Mesendoderm (in vitro differentiated cells): ENCODE measurements at places on chromosomes 1 and 21.

GRCh38 chr1:241782396-241782795 is 65.6 kb upstream of the EXO1 start:
- peak; percentile 28 for DNase-seq

GRCh38 chr1:228340686-228341449 is 65.8 kb downstream of the TRIM11 start:
- DNase-seq: peak; percentile 10

GRCh38 chr1:160883581-160884513 is 1.1 kb downstream of the ITLN1 start:
- no peak for DNase-seq

- no peak for DNase-seq
Measured at GRCh38 chr1:89382479-89382878, 18.6 kb downstream of the GBP6 start.
